NCI-H1105 treated with DMSO at 0.1 percent for 48 hours (cell line): ENCODE measurements at places on chromosomes 2 and 18.

GRCh38 chr2:165007161-165007744, 51.9 kb upstream of the SLC38A11 start:
- no peak for DNase-seq

DNA sequence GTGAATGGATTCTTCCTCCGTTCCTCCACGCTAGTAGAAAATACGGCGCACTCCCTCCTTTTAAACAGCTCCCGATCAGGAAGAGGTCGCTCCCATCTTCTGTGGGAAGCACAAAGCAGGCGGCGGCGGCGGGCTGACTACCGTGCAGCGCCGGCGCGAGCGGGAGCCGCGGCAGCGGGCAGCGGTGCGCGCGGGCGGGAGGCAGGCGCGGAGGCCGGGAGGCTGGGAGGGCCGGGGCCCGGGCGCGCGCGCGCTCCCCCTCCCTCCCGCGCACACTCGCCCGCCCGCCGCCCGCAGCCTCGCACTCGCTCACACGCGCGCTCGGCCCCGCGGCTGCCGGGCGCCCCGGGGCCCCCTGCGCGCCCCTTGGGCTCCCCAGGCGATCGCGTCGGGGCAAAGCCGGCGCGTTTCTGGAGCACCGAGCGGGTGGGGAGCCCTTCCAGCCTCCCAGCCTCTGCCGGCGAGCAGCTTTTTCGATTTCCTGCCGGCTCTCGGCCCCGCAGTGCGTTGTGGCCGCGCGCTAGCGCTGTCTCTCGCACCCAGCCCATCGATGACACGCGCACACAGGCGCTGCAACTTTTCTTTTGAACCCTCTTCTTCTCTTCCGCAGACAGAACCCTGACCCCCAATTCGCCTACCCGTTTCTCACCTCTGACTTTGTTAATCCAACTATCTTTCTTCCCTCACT, at the start of gene SLC8A1:
SLC8A1 (minus strand) TSS at position 173 of the 688 bp plus-strand sequence.
- peak; percentile 54 for DNase-seq

DNA sequence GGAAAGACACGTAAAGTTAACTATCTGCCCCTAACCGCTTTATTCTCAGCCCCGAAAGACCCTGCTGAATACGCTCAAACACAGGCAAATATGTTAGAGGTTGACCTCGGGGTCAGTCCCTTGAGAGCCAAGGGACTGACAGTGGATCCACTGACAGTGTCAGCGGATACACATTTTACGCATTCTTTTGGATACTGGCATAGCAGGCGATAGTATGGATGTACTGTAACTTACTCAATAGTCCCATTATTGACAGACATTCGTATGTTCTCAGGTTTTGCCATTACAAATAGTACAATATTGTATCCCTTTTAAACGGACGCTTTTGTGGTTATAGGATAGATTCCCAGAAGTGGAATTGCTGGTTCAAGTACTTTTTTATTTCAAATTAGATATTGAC, 13.4 kb downstream of the ATP6V1B1 start:
- no peak for DNase-seq

GRCh38 chr18:9824952-9825371, 60.8 kb upstream of the TXNDC2 start:
- no peak for DNase-seq

GRCh38 chr18:46155641-46156051, 51.5 kb downstream of the HAUS1 start:
- no peak for DNase-seq

- peak; percentile 53 for DNase-seq
Measured at GRCh38 chr2:5020116-5020875, 671.9 kb upstream of the SOX11 start.

GRCh38 chr2:231680992-231681852, 27.1 kb upstream of the PTMA start:
- DNase-seq, result no peak

- no peak for DNase-seq
Measured at GRCh38 chr2:150880986-150881385, 380.7 kb downstream of the RBM43 start.

GRCh38 chr2:174051068-174051467, 85.9 kb upstream of the SP3 start:
- DNase-seq, result no peak

DNA sequence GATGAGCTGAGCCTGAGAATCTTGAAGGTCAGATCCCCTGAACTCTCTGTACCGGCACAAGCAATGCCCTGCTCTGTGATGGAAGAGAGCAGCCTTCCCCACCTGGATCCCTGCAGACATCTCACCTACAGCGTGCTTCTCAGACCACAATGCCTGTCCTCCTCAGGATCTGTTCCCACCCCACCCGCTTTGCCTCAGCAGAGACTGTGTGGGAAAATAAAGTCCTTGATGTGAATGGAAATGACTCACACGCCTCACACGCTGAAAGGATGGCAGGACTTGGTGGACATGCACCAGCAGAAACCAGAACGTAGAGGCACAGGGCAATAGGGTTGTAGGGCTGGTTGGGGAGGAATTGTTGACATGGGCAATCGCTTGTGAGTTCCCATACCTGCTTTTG, 117.9 kb upstream of the POU3F3 start:
- DNase-seq, result no peak

DNA sequence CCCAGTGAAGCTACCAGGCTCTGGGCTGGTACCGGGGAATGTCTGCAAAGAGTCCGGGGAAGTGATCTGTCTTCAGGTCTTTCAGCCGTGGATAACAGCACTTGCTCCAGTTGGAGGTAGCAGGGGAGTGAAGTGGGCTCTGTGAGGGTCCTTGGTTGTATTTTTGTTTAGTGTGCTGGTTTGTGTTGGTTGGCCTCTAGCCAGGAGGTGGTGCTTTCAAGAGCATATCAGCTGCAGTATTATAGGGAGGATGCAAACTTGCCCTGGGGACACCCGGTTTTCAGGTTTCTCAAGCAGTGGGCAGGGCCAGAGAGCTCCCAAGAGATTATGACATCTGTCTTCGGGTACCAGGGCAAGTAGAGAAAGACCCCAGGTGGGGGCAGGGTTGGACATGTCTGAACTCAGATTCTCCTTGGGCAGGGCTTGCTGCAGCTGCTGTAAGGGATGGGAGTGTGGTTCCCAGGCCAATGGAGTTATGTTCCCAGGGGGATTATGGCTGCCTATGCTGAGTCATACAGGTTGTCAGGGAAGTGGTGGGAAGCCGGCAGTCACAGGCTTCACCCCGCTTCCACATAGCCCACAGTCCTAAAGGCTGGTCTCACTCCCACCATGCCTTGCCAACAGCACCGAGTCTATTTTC, 34.4 kb downstream of the ACAA2 start:
- DNase-seq, result peak; percentile 44

DNA sequence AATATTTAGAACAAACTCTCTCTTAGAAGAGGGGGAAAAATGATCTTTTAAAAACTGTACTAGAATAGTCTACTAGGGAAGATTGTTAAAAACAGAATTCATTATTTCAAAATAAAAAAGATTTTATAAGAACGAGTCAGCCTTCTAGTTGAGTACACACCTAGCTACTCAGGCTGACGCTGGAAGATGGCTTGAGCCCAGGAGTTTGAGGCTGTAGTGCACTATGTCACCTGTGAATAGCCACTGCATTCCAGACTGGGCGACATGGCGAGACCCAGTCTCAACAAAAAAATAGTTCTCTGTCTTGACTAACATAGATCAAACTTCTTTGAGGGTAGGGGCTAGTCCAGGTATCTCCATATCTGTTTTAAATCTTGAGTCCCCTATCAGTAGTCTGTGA, 33.9 kb downstream of the ERLEC1 start:
- DNase-seq, result no peak

- no peak for DNase-seq
Measured at GRCh38 chr2:219125225-219125885, 35.3 kb downstream of the NHEJ1 start.

GRCh38 chr2:198063242-198063641, 258.8 kb downstream of the PLCL1 start:
- no peak for DNase-seq

GRCh38 chr2:152427902-152428301, 92.9 kb downstream of the FMNL2 start:
- no peak for DNase-seq

- DNase-seq, result no peak
Measured at GRCh38 chr2:234580686-234581085, 83.8 kb upstream of the ARL4C start.
